NCI-H524 (cell line): ENCODE measurements at places on chromosomes 5 and 9.
A peak's percentile ranks its signal among the peaks of the same experiment; 100 is the strongest.

- no peak for DNase-seq
Measured at GRCh38 chr5:124907098-124907644, 160.7 kb upstream of the ZNF608 start.

DNA sequence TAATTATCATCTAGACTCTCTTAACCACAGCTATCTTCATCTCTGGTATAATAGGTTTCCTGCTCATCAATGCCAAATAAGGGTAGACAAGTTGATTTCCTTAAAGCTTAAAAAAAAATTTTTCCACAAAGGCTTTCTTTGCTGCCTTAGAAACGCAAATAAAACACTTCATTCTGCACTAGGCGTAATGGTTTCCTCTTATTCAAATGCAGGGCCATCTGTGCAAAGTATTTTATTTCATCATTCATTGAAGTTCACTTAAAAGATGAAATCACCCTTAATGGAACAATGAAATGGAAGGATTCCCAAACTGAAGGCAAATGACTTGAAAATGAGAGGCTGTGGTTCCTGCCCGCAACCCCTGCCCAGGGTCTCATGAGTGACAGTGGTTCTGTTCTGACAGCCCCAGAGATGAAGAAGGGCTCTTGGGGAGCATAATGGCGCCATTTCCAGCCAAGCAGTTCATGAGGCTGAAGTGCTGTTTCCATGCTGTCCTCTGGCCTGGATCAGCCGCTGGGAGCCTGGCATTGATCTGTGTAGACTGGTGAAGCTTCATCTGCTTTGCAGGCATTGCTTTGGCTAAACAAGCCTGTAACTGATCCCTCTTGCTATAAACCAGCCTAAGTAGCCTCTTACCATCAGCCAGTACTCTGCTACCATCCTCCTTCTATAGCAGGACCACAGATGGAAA, 276.9 kb upstream of the WWC1 start:
- DNase-seq, result peak; percentile 95

DNA sequence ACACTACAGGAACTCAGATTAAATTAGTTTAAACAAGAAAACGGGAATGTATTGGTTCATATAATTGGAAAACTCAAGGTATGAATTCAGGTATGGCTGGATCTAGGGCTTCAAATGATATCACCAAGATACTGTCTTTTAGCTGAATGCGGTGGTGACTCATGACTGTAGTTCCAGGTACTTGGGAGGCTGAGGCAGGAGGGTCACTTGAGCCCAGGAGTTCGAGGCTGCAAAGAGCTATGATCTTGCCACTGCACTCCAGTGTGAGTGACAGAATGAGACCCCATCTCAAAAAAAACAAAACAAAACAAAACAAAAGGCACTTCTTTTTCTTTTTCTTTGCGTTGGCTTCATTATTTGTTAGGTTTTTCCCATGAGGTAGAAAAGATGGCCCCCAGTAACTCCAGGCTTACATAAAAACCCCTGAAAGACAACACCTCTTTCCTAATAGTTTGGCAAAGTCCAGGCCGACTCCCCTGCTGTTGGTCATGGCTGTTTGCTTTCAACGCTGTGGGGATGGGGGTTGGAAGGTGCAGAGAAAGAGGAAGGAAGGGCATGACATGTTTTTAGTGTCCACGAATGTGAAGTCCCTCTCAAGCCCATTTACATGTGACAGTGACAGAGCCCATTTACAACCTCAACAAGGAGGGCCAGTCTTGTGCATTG, 39.8 kb upstream of the CRB2 start:
- no peak for DNase-seq

DNA sequence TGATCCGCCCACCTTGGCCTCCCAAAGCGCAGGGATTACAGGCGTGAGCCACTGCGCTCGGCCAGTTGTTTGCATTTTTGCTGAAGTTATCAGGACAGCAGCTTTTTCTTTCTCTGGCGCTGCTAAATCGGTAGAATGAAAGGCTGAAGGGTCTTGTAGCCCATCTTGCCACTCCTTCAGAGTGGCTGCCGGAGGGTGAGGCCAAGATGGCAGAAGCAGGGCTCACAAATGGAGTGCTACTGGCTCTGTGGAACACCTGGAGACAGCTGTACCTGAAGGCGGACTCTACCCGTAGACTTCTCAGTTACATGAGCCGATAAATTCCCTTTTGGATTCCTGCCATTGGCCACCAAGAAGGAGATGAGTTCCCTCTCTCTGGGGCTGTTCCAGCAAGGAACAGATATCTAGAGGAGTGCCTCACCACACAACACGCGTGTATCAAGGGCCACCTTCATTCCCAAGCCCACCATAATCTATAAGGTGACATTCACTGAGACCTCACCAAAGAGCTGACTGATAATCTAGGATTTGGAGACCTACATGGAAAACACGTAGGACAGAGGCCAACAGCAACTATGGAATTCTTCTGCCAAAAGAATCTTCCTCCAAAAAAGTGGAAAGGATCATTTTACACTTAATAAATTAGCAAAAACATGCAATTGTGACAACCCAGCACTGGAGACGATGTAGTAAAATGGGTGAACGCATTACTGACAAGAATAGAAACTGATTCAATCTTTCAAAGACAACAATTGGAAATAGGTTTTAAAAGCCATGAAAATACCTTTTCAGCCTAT, 21.8 kb downstream of the STK10 start:
- no peak for DNase-seq
